ENCODE measurements at places on chromosomes 13 and 19.

- DNase-seq: peak; percentile 43
Observed at GRCh38 chr13:79311386-79311785, 94.7 kb downstream of the RBM26 start.

DNA sequence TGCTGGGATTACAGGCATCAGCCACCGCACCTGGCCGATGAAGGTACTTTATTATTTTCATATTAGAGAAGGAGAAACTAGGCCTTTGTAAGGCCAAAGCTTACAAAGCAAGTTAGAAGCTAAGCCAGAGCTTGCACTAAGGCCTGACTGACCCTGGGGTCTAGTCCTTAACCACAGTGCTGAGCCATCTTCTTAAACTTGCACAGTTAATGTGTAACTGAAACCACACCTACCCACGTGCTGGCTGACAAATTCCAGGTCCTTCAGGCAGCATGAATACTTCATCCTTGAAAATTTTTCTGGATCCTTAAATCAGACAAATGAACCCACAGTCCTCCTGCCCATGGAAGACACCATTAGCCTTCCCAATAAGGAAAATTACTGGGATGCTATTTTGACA, 880.6 kb downstream of the UQCRFS1 start:
- no peak for DNase-seq

GRCh38 chr13:97851269-97851668, 102.2 kb upstream of the IPO5 start:
- no peak for DNase-seq

DNA sequence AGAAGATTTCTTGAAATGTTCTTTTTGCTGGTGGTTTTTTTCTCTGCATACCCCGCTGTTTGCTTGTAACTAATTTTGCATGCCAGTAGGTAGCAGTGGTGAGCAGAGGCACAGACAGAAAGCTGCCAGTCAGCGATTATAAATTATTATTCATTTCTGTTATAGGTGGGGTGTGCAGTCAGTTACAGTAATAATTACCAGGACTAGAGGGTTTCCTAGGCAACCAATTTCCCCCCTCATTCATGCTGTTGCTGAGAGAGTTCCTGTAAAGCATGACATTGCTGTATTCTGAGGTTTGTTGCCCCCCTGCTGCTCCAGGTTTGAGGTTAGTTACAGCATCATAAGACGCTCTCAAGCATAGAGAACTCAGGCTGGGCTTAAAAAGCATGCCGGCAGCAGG, 104.5 kb downstream of the URI1 start:
- peak; percentile 9 for DNase-seq

DNA sequence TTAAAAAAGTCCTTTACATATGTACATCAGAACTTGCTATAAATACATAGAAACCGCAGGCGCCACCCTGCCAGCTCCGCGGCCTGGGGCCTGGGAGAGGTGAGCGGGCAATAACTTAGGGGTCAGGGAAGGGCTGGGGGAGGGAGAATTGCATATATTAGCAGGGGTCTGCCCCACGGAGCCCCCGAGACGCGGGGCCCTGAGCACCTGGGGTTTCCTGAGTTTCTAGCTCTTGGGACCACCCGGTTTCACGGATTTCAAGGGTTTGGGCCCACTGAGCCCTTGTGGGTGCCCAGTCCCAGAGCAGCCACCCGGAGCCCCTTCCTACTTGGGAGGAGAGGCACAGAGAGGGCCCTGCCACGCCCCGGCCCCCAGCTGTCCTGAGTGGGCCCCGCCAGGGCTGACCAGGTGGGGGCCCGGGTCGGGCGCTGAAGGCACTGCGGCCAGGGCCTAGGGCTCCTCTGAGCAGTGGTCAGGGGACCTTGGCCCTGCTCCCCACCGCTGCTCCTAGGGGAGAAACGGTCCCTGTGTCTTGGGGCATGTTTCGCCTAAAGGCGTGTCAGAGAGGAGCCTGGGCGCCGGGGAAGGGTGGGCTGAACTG, 4.0 kb downstream of the GPX4 start:
- no peak for DNase-seq

GRCh38 chr19:47240996-47241918, 10.3 kb upstream of the BBC3 start:
- peak; percentile 80 for DNase-seq

- DNase-seq: no peak
Observed at GRCh38 chr13:113118261-113119021, 4.2 kb upstream of the F10 start.

- no peak for DNase-seq
Observed at GRCh38 chr13:105996391-105997025, 539.0 kb downstream of the EFNB2 start.

- DNase-seq: no peak
Observed at GRCh38 chr13:28171266-28171665, 32.9 kb downstream of the PAN3 start.

GRCh38 chr13:51093574-51093973, 17.5 kb downstream of the C13orf42 start:
- no peak for DNase-seq

DNA sequence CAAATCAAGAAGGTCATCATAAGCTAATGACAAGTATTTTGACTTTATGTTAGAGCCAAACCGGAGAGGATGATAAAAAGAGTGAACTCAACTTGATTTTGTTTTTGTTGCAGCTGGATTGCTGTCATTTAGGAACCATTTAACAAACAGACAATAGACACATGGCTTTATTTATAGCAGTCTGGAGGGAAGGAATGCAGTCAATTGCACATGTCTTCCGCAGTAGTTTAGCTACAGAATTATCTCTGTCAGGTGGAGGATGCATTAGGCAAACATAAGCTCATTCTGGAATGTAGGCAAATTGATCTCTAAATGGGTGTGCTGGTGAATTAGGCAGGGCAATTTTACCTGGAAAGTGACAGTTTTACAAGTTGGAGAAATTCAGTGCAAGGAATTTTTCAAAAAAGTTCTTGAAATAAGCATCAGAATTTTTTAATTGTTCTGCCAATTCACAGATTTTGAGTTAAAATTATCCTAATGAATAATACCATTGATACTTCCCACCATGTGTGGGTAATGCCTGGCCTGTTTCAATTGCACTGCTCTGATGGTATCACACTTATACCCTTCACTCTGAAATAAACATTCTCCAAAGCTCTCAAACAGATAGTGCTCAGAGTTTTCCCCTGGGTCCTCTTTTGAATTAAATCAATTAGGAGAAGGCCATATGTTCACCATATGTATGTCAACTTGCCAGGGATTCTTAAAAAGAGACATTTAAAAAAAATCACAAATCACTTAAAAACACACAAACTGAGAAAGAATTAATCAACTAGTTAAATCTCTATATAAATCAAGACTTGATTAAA, 318.3 kb downstream of the NDFIP2 start:
- no peak for DNase-seq

GRCh38 chr13:76758257-76758656, 127.9 kb downstream of the KCTD12 start:
- peak; percentile 32 for DNase-seq

DNA sequence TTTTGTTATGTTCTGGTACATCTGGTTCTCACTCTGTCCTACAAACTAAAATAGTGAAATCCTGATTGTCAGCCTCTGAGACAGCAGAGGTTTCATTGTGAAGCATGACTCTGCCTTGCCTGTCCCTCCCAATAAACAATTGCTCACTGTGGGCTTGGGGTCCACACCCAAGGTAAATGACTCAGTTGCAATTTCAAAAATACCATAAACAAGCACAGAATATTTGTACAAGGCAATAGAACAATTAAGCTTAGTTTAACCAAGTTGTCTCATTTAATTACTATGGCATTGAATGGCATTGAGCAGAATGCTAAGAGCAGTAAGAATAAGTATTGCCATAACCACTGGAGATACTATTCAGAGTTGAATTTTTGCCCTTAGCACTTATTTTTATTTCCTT, 353.6 kb downstream of the SPRY2 start:
- DNase-seq: no peak

All from fibroblast of pulmonary artery (primary cell).